Left forelimb (tissue), 1 donor: ENCODE measurements at places on chromosomes 3 and 15.
A peak's percentile ranks its signal among the peaks of the same experiment; 100 is the strongest.

GRCh38 chr3:171459137-171459941, 866 bp downstream of the TNIK start:
- DNase-seq, result no peak

GRCh38 chr3:149581681-149582370, 76.0 kb downstream of the WWTR1 start:
- no peak for DNase-seq

DNA sequence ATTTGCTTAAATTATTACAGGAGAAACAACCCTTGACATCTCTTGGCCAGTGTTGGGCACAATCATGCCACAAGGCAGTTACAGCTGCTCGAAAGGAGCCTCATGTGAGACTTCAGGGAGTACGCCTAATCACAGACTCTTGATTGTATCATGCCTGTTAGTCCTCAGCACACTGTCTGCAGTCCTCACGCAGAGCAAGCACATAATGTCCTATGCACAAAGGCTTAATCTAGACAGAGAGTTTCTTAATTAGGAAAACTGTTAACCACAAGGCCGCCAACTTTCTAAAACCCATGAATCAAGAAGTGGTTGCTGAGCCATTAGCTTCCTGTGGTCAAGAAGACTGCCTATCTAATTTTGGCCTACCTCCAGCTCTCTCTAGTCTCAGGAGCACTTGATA, 172.0 kb downstream of the UNC13C start:
- DNase-seq, result no peak

GRCh38 chr3:107956991-107957900, 133.6 kb downstream of the CD47 start:
- DNase-seq, result peak; percentile 89

DNA sequence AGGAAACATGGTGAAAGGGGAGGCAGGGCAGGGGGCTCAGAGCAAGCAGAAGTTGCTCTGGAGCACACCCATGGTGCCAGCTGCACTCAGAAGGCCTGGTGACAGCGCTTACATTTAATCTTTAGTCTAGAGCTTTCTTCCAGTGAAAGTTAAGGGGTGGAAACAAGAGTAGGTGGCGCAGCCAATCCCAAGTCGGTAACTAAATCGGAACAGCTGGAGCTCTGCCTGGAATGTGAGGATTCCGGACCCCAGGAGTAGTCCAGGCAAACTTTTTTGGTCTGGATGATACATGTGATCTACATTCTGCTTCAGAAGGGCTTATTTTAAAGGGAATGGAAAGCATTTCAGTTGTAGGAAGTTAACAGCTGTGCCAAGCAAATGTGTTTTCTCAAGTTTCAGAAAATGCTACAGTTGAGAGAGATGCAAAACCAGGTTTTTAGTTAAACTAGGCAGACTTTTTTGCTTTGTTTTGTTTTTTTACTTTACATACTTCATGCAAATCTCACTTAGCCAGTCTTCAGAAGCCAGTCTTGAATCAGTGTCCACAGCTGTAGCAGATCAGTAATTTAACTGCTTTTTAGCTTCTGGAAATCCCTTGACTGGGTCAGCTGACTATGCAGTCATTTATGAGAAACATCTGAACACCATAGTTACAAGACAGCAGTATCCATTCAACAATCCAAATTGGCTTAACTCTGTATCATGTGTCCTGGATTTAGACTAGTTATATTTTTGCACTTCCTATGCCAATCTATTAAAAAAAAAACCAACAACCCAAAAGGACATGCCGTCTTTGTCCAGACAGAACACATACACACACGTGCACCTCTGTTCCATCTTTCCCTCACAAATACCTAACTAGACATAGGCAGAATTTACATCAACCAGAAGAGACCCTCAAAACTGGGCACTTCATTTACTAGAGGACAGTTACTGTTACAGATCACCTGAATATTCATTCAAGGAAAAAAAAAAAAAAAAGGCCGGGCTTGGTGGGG, 33.2 kb downstream of the ZNF106 start:
- peak; percentile 92 for DNase-seq

- no peak for DNase-seq
These were observed 59.4 kb upstream of the CD47 start for GRCh38 chr3:108150200-108150599.

GRCh38 chr15:23118208-23118607, 18.4 kb downstream of the GOLGA6L1 start:
- no peak for DNase-seq

DNA sequence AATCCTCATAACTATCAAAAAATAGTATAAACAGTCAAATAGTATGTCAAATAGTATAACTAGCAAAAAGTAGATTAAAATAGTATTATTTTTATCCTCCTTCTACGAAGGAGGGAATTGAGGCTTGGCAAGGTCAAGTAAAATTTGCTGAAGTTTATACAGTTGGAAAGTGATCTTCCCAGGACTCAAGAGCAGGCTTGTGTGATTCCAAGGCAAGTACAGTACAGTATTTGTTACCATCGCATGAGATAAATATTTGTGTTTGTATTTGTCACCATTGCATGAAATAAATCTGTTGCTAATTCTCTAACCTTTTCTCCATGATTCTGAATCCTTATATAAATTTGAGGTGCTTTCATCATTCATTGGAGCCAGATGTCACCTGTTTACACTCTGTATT, 28.9 kb downstream of the SH3GL3 start:
- DNase-seq, result no peak

GRCh38 chr3:194749631-194750490, 64.2 kb downstream of the FAM43A start:
- DNase-seq, result no peak

- DNase-seq, result no peak
These were observed 40.5 kb downstream of the MYLK start for GRCh38 chr3:123843668-123844067.

- DNase-seq, result no peak
These were observed 1.0 kb downstream of the MYLK start for GRCh38 chr3:123883111-123883510.

DNA sequence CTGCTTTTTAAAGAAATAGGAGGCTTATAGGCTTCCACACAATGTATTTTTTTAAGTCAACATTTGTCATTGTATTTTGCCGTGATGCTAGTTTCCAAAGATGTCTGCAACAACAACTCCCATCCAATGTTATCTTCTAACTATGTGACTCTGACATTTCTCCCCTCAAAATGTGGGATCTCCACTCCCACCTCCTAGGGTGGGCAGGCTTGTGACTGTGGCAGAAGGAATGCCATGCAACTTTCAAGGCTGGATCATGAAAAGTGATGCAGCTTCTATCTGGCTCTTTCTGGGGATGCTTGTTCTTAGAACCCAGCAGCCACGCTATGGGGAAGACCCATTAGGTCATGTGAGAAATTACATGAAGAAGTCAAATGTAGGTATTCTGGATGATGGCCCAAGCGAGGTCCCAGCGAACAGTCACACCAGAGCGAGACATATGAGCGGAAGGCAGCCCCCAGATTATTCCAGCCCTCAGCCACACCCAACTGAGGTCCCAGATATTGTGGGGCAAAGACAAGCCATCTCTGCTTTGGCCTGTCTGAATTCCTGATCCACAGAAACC, 124.3 kb downstream of the BDH1 start:
- no peak for DNase-seq

GRCh38 chr3:107345822-107346405, 31.3 kb upstream of the CCDC54 start:
- no peak for DNase-seq

- DNase-seq, result no peak
These were observed 8.3 kb downstream of the GPR156 start for GRCh38 chr3:120276767-120277166.

- DNase-seq, result no peak
These were observed 204.6 kb upstream of the STRIT1 start for GRCh38 chr3:155497930-155498647.

DNA sequence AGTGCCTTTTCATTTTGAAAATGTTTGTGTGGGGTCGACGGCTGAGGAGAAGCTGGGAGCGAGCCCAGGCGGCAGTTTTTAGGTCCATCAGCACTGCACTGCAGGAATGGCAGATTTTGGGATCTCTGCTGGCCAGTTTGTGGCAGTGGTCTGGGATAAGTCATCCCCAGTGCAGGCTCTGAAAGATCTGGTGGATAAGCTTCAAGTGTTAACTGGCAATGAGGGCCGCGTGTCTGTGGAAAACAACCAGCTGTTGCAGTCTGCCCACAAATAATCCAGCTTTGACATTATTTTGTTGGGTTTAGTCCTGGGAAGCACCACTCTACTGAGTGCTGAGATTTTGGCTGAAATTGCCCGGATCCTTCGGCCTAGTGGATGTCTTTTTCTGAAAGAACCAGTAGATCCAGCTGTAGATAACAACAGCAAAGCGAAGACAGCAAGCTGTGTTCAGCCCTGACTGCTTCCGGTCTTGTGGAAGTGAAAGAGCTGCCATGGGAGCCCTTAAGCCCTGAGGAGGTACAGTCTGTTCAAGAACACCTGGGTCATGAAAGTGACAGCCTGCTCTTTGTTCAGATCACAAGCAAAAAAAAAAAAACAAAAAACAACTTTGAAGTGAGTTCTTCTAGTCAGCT, 13.1 kb upstream of the ANP32A start:
- no peak for DNase-seq

DNA sequence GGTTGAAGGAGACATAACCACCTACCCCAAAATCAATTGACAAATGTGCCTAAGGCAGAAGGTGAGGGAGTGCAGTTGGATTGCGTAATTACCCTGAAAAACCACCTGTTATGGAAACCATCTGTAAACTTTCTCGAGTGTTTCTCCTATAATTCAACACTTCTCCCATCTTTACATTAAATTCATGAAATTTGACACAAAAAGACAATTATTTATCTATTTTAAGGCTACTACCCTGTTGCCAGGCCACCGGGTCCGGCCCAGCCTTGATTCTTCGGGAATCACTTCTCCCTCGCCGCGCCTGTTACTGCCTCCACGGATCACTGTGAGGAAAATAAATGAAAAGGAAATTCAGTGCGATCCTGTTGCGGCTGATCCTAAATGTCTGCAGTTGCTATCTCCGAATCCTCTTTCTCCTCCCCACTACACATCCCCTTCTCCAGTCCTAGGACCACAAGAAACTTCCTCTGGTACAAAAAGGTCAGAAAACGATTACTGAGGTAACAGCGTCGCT, 646 bp downstream of the IQCB1 start:
- DNase-seq, result no peak

- peak; percentile 44 for DNase-seq
These were observed 158.4 kb downstream of the KLF13 start for GRCh38 chr15:31484986-31485385.
